ENCODE measurements at places on chromosomes 5 and 9.

DNA sequence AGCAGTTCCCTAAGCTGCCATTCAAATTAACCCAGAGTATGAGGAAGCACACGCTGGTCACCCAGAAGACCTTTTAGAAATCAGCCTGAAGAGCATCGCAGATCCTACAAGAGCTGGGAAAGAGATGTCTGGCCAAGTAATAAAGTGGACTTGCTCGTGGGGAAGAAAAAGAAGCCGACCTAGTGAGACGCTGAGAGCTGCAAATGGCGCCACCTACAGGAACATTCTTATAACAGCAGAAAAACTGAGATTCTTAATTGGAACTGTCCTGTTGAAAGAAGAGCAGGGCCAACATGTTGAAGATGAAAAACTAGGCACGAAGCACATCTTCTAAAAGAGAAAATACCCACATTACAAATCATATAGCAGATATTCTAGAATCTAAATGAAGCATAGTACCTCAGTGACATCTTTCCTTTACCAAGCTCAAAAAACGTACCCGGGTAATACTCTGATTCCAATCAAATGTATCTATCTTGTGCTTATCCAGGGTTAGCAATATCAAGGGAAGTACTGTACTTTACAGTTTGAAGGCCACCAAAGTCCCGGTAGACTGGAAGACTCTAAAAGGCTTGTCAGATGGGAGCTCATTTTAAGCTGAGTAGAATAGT is 3.9 kb upstream of the GNAQ start:
- no peak for DNase-seq

DNA sequence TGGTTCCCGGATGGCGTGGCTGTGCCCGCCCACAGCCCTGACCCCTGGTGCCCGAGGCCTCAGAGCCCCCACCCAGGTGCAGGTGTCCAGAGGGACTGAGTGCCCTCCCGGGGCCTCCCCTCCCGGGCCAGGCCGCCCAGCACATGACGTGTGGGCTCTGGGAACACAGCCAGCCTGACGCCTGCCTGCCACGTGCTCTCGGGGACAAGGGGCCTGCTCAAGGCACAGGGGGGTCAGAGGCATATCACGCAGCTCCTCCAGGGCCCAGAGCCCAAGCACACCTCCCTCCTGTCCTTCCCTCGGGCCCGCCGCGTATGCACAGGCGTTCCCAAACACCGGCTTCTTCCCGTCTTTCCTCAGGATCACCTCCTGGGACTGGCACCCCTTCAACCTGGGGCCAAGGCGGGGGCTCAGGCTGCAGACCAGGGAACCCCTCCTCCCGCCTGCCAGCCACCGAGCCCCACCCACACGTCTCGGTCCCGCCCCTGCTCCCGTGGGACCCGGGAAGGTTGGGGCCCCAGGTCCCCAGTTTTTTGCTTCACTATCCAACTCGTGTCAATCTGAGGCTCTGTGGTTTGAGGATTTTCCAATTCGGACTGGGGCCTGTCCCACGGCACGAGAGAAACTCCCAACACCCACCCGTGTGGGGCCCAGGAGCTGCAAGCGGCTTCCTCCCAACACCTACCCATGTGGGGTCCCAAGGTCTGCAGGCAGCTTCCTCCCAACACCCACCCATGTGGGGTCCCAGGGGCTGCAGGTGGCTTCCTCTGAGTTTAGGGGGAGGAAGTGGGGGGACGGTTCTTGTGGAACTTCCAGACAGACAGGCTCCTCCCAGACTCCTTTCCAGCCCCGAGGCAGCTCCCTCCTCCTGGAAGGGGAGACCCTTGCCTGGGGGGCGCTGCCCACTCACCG is 1.5 kb downstream of the LCN10 start:
- no peak for DNase-seq

DNA sequence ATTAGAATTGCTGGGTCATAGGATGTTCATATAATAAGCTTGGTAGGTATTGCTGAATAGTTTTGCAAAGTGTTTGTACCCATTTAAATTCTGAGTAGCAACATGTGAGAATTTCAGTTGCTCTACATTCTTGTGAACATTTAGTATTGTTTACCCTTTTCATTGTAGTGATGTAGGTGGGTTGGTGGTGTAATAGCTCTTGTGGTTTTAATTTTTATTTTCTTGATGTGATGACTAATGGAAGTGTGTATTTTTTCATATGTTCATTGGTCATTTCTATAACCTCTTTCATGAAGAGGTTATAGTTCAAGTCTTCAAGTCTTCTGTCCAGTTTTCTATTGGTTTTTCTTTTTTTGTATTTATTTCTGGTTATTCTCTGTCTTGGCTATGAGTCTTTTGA is 34.4 kb downstream of the RASA1 start:
- DNase-seq, result no peak

- DNase-seq, result no peak
Observed at GRCh38 chr5:122908108-122908507, 62.7 kb downstream of the SNX24 start.

- DNase-seq, result no peak
Observed at GRCh38 chr9:129570450-129571297, 50.2 kb downstream of the C9orf50 start.

DNA sequence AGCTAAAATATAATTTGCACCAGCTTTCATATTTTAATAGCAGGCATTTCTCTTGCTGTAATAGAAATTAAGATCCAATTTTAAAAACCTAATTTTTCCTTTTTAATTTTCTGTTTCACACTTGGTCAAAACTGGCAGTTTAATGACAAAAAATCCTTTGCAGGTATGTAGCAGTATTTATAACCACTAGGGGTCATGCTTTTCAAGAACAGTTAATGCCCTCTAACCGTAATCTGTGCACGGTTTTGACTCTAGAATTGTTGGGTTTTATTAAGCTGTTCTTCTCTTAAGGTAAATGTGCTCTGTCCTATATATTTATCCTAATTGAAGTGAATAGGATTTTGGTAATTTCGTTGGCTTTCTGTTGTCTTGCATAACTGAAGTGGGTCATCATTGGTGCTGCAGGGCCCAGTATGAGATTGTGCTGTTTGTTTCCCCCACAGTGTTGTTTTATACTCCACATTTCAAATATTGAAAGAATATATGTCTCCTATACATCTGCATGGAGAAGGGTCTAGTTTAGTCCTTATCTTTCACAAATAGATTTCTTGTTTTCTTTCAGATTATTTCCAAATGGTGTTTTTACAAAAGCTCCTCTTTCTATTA is 107.4 kb downstream of the SCAMP1 start:
- DNase-seq, result no peak

DNA sequence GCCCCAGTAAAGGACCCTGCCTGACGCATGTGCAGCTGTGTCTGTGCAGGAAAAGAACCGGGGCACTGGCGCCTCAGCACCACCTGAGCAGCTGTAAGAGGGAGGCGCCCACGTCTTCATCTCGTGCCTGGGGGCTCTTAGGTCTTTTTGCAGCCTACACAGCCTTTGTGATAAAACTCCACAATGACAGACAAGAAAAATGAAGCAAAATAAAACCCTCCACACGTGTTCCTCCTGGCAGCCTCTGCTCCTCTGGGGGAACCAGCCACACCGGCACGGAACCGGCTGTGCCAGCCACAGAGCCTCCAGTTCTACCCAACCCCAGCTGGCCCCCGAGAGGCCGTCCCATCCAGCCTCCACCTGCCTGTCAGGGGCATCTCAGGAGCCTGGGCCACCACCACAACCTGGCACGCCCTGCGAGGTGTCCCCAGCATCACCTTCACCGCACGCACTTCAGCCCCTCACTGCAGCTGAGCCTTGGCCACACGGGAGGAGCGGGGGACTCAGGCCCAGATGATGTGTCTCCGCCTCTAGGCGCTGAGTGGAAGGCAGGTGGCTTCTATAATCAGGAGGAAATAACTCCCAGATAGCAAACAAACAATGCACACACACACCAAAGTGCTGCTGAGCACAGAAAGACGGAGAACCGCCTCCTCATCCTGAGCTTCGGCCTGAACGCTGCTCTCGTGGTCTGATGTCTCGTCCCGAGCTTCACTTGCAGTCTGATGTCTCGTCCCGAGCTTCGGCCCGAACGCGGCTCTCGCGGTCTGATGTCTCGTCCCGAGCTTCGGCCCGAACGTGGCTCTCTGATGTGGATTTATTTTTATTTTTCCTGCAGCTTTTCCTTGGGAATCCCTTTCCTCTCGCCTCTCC is 28.6 kb upstream of the NSMF start:
- DNase-seq, result no peak

DNA sequence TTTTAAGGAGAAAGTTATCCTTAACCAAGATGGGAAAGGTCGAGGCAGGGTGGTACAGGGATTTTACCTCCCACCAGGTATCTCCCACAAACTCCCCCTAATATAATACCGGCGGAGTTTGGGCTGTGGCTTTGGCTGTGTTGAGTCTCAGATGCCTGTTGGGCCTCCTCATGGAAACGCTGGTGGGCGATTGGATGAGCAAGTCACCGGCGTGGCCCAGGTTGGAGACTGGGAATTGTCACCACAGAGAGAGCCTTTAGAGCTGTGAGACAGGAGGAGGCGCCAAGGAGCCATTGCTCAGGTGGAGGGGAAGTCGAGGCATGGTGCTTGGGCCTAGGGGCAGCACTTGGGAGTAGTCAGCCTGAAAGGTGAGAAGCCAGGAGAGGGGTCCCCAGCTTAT is 3.4 kb upstream of the CAMSAP1 start:
- DNase-seq, result no peak

DNA sequence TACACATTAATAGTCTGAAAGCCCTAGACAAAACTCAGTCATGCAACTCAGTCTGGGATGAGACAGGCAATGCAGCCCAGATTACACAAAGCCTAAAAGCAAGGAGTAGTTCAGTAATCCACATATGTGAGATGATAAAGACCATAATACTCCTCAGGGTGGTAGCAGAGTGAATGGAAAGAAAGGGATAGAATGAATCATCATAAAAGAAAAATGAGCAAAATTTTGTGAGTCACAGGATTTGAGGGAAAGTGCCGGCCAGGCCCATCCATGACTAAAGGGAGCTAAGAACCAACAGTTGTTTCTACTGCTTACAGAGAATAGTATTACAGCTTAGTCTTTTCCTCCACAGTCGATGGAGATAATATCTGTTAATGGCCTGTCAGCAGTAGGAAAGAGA is 90.0 kb upstream of the POU5F2 start:
- no peak for DNase-seq

GRCh38 chr9:21553441-21553840 is 71.3 kb upstream of the IFNE start:
- DNase-seq, result no peak

DNA sequence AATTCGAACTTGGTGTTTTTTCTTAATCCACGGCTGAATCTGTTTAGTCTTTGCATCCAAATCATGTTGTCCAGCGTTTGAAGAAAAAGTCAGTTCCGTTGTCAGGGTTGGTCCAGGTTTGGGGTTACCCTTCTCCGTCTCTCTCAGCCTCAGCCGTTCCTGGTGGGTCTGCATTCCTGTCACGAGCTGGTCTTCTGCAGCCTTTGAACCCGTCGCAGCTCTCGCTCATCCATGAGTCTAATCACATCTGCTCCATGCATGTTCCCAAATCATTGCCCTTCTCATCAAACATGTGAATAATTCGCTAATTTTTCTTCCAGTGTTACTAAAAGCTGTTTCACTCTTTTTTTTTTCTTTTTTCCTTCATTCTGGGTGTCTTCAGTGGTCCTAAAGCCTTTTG is 39.0 kb upstream of the EXOC3 start:
- DNase-seq, result no peak

DNA sequence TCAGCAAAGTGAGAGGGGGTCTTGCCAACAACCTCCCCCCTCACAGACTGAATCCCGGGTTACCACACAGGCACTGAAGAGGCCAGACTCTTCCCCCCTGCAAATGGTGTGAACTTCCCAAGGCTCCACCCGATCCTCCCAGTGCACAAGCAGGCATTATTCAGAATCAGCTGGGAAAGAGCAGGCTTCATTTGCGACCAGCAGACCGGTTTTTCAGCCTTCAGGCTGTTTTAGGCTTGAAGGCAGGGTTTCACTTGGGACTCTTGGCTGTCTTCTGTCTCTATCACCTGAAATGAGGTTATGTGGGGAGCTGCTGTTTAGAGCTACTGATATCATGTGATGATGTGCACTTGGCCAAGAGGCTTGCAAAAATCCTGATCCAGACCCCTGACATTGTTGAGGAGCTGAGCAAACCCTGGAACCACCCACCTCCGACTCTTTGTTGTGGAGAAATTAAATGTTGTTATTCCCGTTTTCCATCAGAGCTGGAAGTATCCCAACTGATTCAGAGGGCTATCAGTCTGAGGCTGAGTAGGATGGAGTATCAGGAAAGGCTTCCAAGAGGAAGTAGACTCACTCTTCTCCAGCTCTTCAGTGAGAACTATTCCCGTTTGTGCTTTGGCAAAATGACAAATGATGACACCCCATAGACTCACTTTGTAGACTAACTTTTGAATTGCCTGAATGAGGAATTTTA is 63.3 kb upstream of the ZFR start:
- DNase-seq, result no peak

GRCh38 chr5:68725905-68726683 is 367.7 kb upstream of the SLC30A5 start:
- no peak for DNase-seq

GRCh38 chr5:76926329-76927105 is 26.3 kb upstream of the CRHBP start:
- DNase-seq, result no peak

DNA sequence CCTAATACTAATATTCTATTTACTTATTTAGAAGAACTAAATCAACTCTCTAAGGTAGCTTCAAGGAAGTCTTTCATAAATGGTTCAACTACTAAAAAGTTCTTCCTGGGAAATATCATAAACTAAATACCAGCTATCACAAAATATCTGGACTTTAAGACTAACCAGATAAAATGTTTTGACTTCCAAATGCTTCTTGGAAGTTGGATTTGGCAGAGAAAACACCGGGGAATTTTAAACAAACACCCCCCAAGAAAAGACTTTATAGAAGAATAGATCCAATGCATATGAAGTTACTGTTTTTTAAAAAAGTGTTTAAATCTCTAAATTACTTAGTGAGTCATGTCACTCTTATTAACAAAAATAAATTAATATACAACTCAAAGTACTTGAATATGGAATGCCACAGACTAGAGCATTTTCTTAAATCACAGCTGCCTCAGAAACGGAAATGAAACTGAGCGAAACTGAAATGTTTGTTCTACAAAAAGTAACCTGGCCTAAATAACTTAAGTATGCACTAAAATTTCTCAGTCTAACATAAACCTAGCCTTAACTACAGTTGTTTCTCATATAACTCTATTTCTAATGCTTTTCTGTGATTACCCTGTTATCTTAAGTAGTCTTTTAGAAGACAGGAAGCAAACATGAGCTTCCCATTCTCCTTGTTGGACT is 6.8 kb downstream of the ABCA1 start:
- no peak for DNase-seq

GRCh38 chr5:112594095-112594850 is 143.4 kb upstream of the APC start:
- DNase-seq, result no peak

DNA sequence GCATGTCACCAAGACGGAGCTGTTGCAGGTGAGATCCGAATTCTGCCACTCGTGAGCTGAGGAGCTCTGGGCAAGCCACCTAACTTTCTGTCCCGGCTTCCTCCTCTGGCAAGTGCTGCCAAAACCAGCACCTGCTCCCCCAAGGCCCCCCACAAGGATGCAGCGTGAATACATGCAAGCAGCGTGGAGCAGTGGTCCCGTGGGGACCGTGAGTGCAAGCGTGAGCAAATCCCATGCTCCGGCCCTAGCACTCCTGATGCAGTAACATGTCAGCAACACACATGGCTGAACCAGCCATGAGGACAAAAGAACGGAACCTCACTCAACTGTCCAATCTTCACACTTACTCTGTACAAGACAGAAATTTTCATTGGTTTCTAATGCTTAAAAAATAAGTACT is 31.0 kb downstream of the NSUN2 start:
- no peak for DNase-seq

All from stimulated activated CD4-positive, alpha-beta T cell treated with anti-CD3 and anti-CD28 coated beads, Interleukin-1b, Interleukin-23, amount 100 ng/mL, for 1 hour (primary cell).